ENCODE measurements at places on chromosomes 2 and 18.
A peak's percentile ranks its signal among the peaks of the same experiment; 100 is the strongest.

DNA sequence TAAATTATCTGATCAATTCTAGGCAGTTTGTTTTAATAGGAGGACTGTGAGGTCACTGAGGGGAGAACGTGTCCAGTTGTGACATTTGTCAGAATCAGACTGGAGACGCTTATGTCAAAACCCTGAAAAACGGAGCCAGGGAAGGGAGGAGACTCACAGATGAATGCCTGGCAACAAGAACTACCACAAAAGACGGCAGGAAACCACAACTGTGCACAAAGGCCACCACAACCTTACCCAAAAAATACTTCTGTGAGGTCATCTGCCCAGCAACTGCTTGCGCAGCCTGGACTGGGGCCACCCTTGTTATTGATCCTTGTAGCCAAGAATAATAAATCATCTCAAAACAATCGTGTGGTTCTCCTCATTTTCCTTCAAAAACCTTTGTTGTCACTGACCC, 173.0 kb upstream of the ALKAL2 start:
- no peak overlapping the region for H3K4me3 ChIP-seq
- no peaks in the 10 kb centered on the region for H3K4me1 ChIP-seq
- no peaks in the 10 kb centered on the region for H3K36me3 ChIP-seq

DNA sequence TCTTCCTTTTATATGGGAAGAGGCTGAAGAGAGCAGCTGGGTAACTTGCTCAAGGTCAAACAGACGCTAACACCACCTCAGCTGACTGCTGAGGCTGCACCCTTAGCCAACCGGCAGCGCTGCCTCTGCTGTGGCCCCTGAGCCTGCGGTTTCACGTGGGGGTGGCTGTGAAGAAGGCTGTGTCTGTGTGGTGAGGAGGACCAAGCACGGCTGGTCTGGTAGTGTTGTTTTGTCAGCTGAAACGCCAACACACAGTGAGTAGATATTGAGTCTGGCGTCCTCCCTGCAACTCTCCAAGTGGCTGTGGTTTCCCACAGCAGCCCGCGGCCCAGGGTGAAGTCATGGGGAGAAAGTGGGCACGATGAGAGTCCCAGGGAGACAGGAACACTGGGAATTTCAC, 69.6 kb downstream of the THNSL2 start:
- no peaks in the 10 kb centered on the region for H3K27me3 ChIP-seq

DNA sequence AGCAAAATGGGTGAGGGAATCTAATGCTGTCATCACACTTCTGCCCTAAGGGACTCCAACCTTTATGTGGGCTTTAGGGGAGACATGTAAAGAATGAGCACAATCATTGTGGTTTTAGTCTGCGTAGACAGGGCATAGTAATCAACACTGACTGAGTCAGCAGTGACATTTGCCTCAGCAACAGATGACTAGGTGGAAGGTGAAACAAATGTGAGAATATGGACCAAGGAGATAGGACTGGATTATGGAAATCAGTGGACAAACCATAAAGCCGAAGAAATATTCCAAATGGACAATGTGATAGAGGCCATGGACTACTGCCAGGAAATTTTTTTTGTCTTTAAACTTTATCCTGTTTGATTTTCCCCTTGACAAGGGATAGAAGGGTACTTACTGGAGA, 83.9 kb downstream of the PDK1 start:
- H3K36me3 ChIP-seq = no peaks in the 10 kb centered on the region
- peak; percentile 90 for DNase-seq
- no peak overlapping the region for H3K4me3 ChIP-seq
- peaks cover 33% of the 10 kb centered on the region for H3K4me1 ChIP-seq
- no peaks in the 10 kb centered on the region for H3K27me3 ChIP-seq
- H3K27ac ChIP-seq = peak overlapping the region; percentile 80

DNA sequence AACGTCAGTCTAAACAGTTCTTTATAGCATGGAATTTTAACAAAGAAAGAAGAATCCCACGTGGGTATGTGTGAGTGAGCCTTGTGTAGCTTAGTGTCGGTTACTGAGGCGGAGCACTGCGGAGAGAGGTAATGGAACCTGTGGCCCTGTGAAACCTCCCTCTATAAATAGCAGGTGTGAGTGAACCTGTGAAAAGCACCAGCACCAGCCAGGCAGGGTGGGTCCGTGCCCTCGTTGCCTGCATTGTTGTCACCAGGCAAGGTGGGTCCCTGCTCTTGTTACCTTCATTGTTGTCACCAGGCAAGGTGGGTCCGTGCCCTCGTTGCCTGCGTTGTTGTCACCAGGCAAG, 4.7 kb downstream of the CTDP1 start:
- DNase-seq = no peak
- H3K27ac ChIP-seq = no peak overlapping the region
- no peaks in the 10 kb centered on the region for H3K36me3 ChIP-seq
- no peaks in the 10 kb centered on the region for H3K4me1 ChIP-seq

GRCh38 chr2:42957861-42958301, 165.5 kb upstream of the HAAO start:
- no peaks in the 10 kb centered on the region for H3K27me3 ChIP-seq
- H3K4me3 ChIP-seq = no peak overlapping the region
- no peaks in the 10 kb centered on the region for H3K36me3 ChIP-seq
- no peak for DNase-seq

DNA sequence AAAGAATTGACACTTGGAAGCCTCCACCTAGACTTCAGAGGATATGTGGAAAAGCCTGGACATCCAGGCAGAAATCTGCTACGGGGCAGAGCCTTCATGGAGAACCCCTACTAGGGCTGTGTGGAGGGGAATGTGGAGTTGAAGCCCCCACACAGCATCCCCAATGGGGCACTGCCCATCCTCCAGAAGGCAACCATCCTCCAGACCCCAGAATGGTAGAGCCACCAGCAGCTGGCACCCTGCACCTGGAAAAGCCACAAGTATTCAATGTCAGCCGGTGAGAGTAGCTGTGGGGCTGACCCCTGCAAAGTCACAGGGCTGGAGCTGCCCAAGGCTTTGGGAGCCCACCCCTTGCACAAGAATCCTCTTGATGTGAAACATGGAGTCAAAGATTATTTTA, 53.6 kb upstream of the SNTG2 start:
- no peak overlapping the region for H3K27ac ChIP-seq
- H3K4me3 ChIP-seq = no peak overlapping the region
- peaks cover 8% of the 10 kb centered on the region for H3K27me3 ChIP-seq
- no peaks in the 10 kb centered on the region for H3K4me1 ChIP-seq
- no peak for DNase-seq

DNA sequence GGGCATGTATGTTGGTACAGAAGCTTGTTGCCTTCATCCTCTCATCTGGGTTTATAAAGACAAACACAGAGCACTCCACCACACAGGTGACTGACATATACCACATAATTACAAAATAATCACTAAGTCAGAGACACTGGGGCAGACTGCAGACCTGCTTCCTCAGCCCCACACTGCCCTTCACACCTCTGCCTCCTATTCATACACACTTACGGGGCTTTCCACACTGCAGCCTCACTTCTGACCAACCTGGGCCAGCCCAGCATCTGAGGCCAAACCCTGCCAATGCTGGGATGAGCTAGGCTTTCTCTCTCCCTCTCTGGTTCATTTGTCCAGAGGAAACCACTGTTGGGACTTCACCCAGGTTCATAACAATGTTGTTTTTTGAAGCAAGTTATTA, 4.5 kb downstream of the EMX1 start:
- H3K27me3 ChIP-seq = peaks cover 95% of the 10 kb centered on the region
- no peak overlapping the region for H3K4me3 ChIP-seq
- no peak overlapping the region for H3K27ac ChIP-seq
- no peak for DNase-seq
- H3K36me3 ChIP-seq = no peaks in the 10 kb centered on the region

- no peak overlapping the region for H3K27ac ChIP-seq
- 0 out of 2 replicates have a peak, but pooled peaks cover 3% of the 10 kb centered on the region for H3K27me3 ChIP-seq
- H3K36me3 ChIP-seq = no peaks in the 10 kb centered on the region
- no peak for DNase-seq
- no peak overlapping the region for H3K4me3 ChIP-seq
- H3K4me1 ChIP-seq = peaks cover 9% of the 10 kb centered on the region
These were observed 90.6 kb upstream of the ARL4C start for GRCh38 chr2:234587341-234588053.

GRCh38 chr2:102283996-102284395, 27.4 kb upstream of the IL1RL1 start:
- no peak overlapping the region for H3K27ac ChIP-seq
- H3K4me3 ChIP-seq = no peak overlapping the region
- H3K36me3 ChIP-seq = no peaks in the 10 kb centered on the region
- H3K4me1 ChIP-seq = peaks cover 13% of the 10 kb centered on the region
- H3K27me3 ChIP-seq = peaks cover 6% of the 10 kb centered on the region
- peak; percentile 70 for DNase-seq

DNA sequence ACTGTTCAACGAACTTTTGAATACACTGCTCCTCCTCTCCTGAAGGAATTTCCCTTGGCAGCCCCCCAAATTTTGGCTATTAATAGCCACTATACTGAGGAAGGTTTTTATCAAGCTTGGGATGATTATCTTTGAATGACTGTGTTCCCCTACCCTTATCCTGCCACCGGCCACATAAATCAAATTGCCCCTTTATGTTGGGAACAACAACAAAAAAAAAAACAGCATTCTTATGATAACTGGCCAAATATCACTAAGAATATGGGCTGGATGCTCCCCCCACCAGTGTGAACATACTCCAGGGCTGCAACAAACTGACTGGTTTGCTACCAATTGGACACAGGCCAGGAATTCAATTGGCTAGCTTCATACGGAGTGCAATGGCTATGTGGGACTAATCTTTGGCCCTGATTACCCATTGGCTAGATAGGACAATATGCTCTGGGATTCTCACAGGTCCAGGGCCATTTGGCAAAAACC, 20.6 kb downstream of the DUSP11 start:
- H3K4me1 ChIP-seq = peaks cover 7% of the 10 kb centered on the region
- no peaks in the 10 kb centered on the region for H3K27me3 ChIP-seq
- H3K4me3 ChIP-seq = no peak overlapping the region
- DNase-seq = peak; percentile 45

DNA sequence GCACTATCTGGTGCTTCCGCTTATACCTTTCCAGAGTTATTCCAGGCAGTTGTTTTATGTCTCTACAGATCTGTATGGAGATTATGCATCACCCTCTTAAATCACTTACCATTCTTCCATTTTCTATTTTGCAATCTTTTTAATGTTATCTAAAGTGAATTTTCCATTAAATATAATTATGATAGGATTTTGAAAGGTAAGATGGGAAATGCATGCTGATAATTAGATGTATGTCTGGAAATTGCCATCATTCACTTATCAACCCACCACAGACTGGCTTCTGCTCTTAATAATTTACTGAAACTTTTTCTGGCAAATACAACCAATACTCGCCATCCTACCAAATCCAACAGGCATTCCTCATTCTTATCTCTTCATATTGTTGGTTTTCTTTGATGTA, 227.4 kb upstream of the MC4R start:
- no peaks in the 10 kb centered on the region for H3K36me3 ChIP-seq
- H3K4me3 ChIP-seq = no peak overlapping the region
- no peak overlapping the region for H3K27ac ChIP-seq
- H3K27me3 ChIP-seq = no peaks in the 10 kb centered on the region
- H3K4me1 ChIP-seq = no peaks in the 10 kb centered on the region

DNA sequence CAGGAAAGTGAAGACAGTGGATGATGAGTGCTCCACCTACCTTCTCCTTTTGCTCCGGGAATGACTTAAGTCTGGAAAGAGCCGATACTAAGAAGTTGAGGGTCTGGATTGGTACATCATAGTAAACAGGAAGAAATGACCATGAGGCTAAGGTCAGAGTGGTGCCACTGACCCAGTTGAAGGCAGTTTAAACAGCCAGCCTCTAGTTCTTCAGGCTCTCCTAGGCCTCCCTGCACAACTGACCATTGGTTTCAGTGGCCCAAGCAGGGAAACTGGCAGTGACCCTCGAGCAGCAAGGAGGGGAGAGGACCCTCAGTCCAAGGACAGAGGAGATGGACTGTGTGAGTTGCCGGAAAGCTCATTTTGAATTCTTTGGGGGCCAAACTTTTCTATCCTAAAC, 119.1 kb downstream of the MAP4K4 start:
- H3K27me3 ChIP-seq = no peaks in the 10 kb centered on the region
- H3K27ac ChIP-seq = peak overlapping the region; percentile 5
- H3K36me3 ChIP-seq = no peaks in the 10 kb centered on the region
- no peak overlapping the region for H3K4me3 ChIP-seq
- no peak for DNase-seq
- H3K4me1 ChIP-seq = peaks cover 59% of the 10 kb centered on the region

DNA sequence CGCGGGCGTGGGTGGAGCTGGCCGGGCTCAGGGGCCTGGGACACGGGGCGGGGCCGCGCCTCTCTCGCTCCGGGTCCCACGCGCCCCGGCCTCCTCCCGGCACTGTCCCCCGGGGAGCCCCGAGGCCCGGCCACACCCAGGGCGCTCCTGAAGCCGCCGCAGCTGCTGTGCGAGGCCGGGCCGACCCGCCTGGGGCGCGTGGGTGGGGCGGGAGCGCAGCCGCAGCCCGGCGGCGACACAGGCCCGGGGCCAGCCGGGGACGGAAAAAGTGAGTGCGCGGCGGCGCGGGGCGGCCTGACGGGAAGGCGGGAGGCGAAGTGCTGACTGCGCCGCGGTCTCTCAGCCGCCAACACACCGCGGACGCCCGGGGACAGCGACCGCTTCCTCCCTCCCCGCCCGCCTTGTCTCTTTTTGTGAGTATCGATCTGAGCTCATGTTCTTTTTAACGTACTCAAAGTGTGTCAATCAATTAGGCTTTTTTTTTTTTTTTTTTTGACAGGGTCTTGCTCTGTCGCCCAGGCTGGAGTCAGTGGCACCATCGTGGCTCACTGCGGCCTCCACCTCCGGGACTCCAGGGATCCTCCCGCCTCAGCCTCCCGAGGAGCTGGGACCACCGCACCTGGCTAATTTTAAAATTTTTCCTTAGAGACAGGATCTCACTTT, 14.5 kb downstream of the PDCD1 start:
- no peaks in the 10 kb centered on the region for H3K4me1 ChIP-seq
- peak; percentile 86 for DNase-seq
- H3K27ac ChIP-seq = no peak overlapping the region
- H3K4me3 ChIP-seq = peak overlapping the region; percentile 50
- no peaks in the 10 kb centered on the region for H3K36me3 ChIP-seq

DNA sequence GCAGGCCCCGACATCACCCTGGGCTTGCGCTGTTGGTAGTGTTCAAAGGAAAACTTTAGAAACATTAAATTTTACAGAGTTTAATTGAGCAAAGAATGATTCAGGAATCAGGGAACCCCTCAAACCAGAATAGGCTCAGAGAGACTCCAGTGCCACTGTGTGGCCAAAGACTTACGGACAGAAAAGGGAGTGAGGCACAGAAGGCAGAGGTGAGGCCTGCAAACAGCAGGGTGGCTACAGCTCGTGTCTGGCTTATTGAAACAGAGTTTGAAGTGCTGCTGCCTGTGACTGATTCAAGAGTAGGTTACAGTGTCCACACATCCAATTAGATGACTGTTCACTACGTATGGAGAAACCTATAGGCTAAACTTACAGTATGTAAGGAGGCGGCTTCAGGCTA, 2.4 kb upstream of the CTDP1 start:
- peak; percentile 6 for DNase-seq
- H3K27ac ChIP-seq = no peak overlapping the region
- no peaks in the 10 kb centered on the region for H3K36me3 ChIP-seq
- H3K27me3 ChIP-seq = no peaks in the 10 kb centered on the region

- no peak overlapping the region for H3K4me3 ChIP-seq
- no peaks in the 10 kb centered on the region for H3K4me1 ChIP-seq
- no peak for DNase-seq
- H3K27me3 ChIP-seq = no peaks in the 10 kb centered on the region
These were observed 83.9 kb downstream of the LYPD1 start for GRCh38 chr2:132586101-132586511.

- no peaks in the 10 kb centered on the region for H3K27me3 ChIP-seq
- no peaks in the 10 kb centered on the region for H3K36me3 ChIP-seq
- H3K4me3 ChIP-seq = no peak overlapping the region
- no peak for DNase-seq
- no peak overlapping the region for H3K27ac ChIP-seq
- peaks cover 16% of the 10 kb centered on the region for H3K4me1 ChIP-seq
These were observed 84.3 kb downstream of the ASB1 start for GRCh38 chr2:238510911-238511613.

Data from GM23248 (cell line).